Activated CD4-positive, alpha-beta memory T cell treated with anti-CD3 and anti-CD28 coated beads for 36 hours (primary cell): ENCODE measurements at places on chromosomes 4 and X.

DNA sequence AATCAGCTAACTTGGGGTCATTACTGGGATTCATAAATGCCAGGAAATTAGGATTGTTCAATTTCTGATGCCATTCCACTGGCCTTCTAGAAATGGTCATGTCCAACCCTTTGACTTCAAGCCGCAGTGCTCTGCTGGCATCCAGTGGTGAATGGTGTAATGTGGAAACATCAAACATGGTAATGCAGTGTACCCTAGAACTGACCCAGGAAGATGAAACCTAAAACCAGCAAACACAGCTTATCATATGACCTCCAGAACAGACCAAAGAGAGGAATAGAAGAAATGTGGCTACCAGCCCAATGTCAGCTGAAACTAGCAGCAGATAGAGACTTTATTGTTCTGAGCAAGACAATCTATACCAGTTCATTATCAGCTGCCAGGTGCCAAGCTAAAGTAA lies 13.8 kb downstream of the CXCL13 start:
- DNase-seq: no peak

GRCh38 chrX:150229481-150229880 lies 133.6 kb upstream of the MAMLD1 start:
- no peak for DNase-seq

DNA sequence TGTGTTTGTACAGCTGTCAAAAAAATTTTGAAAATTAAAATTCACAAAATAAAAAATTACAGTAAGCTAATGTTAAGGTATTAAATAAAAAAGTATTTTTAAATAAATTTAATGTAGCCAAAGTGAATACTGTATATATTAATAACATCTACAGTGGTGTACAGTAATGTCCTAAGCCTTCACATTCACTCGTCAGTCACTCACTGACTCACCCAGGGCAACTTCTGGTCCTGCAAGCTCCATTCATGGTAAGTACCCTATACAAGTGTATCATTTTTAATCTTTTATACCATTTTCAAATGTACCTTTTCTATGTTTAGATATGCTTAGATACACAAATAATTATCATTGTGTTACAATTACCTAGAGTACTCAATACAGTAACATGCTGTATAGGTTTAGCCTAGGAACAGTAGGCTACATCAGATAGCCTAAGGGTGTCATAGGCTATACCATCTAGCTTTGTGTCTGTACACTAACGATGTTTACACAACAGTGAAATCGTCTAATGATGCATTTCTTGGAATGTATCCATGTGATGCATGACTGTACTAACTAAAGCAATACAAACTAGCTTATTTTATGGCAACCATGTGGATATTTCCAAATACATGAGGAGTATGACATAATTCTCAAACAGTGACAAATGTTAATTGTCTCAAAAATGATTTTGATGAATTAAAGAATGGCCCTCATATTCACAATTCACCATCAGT lies 13.7 kb downstream of the DDX60 start:
- DNase-seq: no peak

- DNase-seq: peak; percentile 51
These were observed 111.0 kb downstream of the ASB9 start for GRCh38 chrX:15158736-15159406.

- no peak for DNase-seq
These were observed 320.7 kb upstream of the FTHL17 start for GRCh38 chrX:31392513-31392912.

- DNase-seq: no peak
These were observed 100.3 kb upstream of the SLIT2 start for GRCh38 chr4:20151436-20151835.

GRCh38 chrX:30212172-30212571 lies 3.2 kb upstream of the MAGEB2 start:
- DNase-seq: no peak
